Mesenchymal stem cell (in vitro differentiated cells and primary cell): ENCODE measurements at places on chromosomes 2 and 18.

GRCh38 chr2:144605231-144605840 lies 85.4 kb upstream of the ZEB2 start:
- no peak overlapping the region for H3K27ac ChIP-seq
- no peaks in the 10 kb centered on the region for H3K27me3 ChIP-seq
- H3K4me3 ChIP-seq, result no peak overlapping the region
- no peaks in the 10 kb centered on the region for H3K4me1 ChIP-seq

GRCh38 chr18:35582899-35583558 lies 1.5 kb downstream of the GALNT1 start:
- peak overlapping the region; percentile 87 for H3K4me3 ChIP-seq
- H3K27me3 ChIP-seq, result no peaks in the 10 kb centered on the region
- DNase-seq, result peak; percentile 52
- peaks cover 1% of the 10 kb centered on the region for H3K4me1 ChIP-seq

DNA sequence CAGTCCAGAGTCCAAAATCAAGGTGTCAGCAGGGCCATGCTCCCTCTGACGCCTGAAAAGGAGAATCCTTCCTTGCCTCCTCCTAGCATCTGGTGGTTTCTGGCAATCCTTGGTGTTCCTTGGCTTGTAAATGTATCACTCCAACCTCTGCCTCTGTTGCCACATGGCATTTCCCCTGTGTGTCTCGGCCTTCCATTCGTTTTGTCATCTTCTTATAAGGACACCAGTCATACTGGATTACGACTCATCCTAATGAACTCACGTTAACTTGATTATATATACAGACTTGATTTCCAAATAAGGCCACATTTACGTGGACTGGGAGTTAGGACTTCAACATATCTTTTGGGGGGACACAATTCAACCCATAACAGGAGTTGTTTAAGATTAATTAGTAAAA lies 15.8 kb downstream of the PMAIP1 start:
- DNase-seq, result peak; percentile 69
- H3K27ac ChIP-seq, result no peak overlapping the region
- H3K27me3 ChIP-seq, result no peaks in the 10 kb centered on the region
- H3K4me3 ChIP-seq, result no peak overlapping the region
- peaks cover 14% of the 10 kb centered on the region for H3K4me1 ChIP-seq
- no peaks in the 10 kb centered on the region for H3K36me3 ChIP-seq

DNA sequence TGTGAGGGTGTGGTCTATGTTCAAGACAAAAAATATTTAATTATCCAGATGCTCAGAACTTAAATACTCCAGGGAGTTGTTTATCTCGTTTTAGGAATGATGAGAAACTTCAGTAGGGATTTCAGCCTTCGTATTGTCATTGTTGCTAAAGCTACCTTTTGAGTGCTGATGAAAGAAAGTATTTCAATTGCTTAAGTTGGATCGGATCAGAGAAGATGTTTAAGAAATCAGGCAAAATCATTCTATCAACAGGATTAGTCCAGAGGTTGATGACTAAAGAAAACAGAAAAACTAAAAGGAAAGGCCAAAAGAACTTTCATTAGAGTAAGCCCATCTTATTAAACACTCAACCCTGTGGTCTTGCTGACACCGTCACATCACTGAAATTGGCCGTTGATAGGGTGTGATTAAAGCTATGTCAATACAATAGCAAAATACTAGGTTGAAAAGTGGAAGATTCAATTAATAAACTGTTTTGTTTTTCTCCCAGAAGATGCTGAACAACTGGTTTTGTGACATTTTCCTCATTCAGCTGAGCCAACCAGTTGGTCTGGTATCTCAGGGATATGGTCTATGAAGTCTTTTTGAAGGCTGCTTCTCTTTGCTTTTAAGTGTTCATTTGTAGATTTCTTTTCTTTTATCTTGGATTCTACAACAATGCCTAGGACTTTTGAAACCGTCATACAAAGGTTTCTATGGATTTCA lies 551.7 kb downstream of the SLC4A3 start:
- DNase-seq, result no peak
- no peaks in the 10 kb centered on the region for H3K36me3 ChIP-seq
- H3K27ac ChIP-seq, result no peak overlapping the region
- no peak overlapping the region for H3K4me3 ChIP-seq

- no peak overlapping the region for H3K4me3 ChIP-seq
- H3K27me3 ChIP-seq, result no peaks in the 10 kb centered on the region
- no peaks in the 10 kb centered on the region for H3K36me3 ChIP-seq
- no peak overlapping the region for H3K27ac ChIP-seq
- H3K4me1 ChIP-seq, result no peaks in the 10 kb centered on the region
Observed at GRCh38 chr2:163859951-163860350, 124.1 kb upstream of the FIGN start.

DNA sequence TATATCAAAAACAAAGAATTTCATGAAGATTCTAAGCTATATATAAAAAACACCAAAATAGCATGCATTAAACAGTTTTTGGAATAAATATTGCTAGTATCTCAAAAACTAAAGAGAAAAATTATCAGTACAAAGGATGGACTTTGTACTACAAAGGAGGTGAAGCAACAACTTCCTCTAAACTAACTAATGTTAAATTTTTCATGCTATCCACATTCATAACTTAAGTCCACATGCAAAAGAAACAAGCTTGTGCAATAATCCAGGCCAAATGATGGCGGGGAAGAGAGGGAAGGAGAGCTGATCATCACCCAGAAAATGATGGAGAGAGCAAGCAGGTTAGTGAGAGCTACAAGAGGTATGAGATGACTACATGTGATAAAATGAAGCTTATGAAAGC lies 70.1 kb downstream of the KIDINS220 start:
- H3K4me3 ChIP-seq, result no peak overlapping the region
- no peak overlapping the region for H3K27ac ChIP-seq
- no peaks in the 10 kb centered on the region for H3K27me3 ChIP-seq
- peaks cover 1% of the 10 kb centered on the region for H3K4me1 ChIP-seq
- DNase-seq, result no peak
- peaks cover 16% of the 10 kb centered on the region for H3K36me3 ChIP-seq

- no peak for DNase-seq
- peak overlapping the region; percentile 84 for H3K4me3 ChIP-seq
- peaks cover 76% of the 10 kb centered on the region for H3K27me3 ChIP-seq
Observed at GRCh38 chr2:176128172-176128981, 1.1 kb upstream of the HOXD8 start.

DNA sequence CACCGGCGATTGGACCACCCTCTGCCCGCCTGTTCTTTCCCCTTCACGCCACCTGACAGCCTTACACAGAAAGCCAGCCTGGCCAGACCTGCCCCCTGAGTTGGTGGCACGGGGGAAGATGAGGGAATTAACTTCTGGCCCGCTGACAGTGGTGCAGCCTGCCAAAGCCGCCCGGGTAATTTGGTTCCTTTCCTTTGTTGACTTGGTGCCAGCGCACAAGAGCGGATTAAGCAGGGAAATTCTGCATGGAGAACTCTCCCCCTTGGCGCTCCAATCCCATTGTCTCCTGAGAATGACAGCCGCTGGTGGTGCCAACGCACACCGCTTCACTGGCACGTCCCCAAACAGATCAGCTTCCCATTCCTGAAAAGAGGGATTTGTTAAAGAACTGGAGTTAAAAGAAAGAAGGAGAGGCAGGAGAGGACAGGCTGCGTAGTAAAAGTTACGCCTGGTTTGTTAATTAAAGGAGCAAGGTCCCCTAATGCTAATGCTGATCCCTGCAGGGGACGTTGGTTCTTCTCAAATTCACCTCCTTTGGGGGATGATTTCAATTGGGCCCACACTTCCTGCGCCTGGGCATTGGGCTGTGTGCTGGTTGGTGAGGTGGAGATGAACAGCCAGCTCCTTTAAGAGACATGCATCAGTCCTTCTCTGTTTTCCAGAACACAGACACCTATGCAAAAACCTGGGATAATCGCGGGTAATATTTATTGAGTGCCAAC lies 286.8 kb downstream of the MYCN start:
- no peaks in the 10 kb centered on the region for H3K27me3 ChIP-seq
- H3K27ac ChIP-seq, result no peak overlapping the region
- DNase-seq, result no peak
- no peaks in the 10 kb centered on the region for H3K4me1 ChIP-seq

GRCh38 chr18:12460874-12461273 lies 53.1 kb downstream of the PRELID3A start:
- peaks cover 38% of the 10 kb centered on the region for H3K36me3 ChIP-seq
- no peak overlapping the region for H3K27ac ChIP-seq
- DNase-seq, result peak; percentile 61
- peaks cover 2% of the 10 kb centered on the region for H3K4me1 ChIP-seq
- H3K27me3 ChIP-seq, result no peaks in the 10 kb centered on the region
- H3K4me3 ChIP-seq, result no peak overlapping the region

DNA sequence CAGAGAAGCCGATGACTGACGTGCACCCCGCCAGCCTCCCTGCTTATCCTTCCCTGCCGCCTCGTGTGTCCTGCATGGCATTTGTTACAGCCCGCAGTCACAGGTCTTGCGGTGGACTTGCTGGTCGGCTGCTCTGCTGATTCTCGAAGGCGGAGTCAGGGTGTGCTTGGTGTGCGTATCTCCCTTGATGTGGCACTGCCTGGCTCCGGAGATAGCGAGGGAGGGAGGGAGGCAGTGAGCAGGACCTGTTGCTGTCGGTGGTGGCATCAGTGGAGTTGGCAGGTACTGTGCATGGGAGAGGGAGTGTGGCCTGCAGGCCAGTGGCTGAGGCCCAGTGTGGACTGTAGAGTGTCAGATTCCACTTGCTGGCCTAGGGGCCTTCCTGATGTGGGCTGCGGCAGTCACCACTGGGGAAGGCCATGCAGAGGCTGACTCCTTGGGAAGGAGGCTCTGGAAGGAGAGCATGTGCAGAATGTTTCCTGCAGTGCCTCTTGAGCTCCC lies 198.9 kb downstream of the AGAP1 start:
- DNase-seq, result no peak
- H3K27ac ChIP-seq, result no peak overlapping the region
- H3K4me3 ChIP-seq, result no peak overlapping the region
- no peaks in the 10 kb centered on the region for H3K27me3 ChIP-seq
- H3K36me3 ChIP-seq, result no peaks in the 10 kb centered on the region

- H3K4me3 ChIP-seq, result no peak overlapping the region
- H3K36me3 ChIP-seq, result no peaks in the 10 kb centered on the region
- DNase-seq, result peak; percentile 16
- H3K4me1 ChIP-seq, result no peaks in the 10 kb centered on the region
- peaks cover 4% of the 10 kb centered on the region for H3K27me3 ChIP-seq
- H3K27ac ChIP-seq, result no peak overlapping the region
Observed at GRCh38 chr18:75161256-75162028, 47.5 kb downstream of the PTGR3 start.

GRCh38 chr2:109013051-109013450 lies 24.0 kb upstream of the EDAR start:
- H3K27me3 ChIP-seq, result peaks cover 30% of the 10 kb centered on the region
- no peak for DNase-seq
- no peak overlapping the region for H3K27ac ChIP-seq
- no peak overlapping the region for H3K4me3 ChIP-seq
- no peaks in the 10 kb centered on the region for H3K36me3 ChIP-seq

DNA sequence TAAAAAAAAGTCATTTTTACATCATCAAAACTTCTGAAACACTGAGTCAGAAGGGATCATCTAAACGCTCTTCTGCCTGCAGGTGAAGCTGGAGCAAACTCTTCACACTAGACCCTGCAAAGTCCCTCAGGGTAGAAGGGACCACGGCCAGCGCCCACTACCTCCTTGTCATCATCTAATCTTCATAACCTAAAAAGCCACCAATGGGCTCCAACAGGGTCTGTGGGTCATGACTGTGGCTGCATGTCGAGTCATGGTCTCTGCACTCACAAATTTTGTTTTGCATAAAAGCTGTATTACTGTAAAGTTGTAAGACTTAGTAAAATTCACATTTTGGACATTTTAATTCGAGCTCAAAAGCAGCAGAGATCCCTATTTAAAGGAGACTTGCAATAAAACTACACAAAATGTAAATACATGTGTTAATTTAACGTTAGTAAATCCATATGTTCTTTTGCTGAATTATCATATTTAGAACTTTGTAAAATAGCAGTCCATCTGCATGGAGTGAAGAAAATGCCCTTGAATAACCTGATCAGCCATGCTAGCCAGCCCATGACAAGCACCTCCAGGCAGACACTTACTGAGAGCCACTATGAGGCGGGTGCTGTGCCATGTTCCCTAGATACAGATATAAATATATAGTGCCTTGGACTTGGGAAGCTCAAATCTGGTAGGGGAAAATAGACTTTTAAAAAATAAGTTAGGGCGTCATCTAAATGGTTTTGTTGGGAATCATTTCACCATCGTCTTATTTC lies 437.2 kb upstream of the LYPD1 start:
- H3K4me3 ChIP-seq, result no peak overlapping the region
- no peaks in the 10 kb centered on the region for H3K4me1 ChIP-seq

- no peak for DNase-seq
- peaks cover 49% of the 10 kb centered on the region for H3K4me1 ChIP-seq
- no peaks in the 10 kb centered on the region for H3K27me3 ChIP-seq
- H3K4me3 ChIP-seq, result no peak overlapping the region
Observed at GRCh38 chr2:71455741-71456569, 2.6 kb downstream of the DYSF start.

DNA sequence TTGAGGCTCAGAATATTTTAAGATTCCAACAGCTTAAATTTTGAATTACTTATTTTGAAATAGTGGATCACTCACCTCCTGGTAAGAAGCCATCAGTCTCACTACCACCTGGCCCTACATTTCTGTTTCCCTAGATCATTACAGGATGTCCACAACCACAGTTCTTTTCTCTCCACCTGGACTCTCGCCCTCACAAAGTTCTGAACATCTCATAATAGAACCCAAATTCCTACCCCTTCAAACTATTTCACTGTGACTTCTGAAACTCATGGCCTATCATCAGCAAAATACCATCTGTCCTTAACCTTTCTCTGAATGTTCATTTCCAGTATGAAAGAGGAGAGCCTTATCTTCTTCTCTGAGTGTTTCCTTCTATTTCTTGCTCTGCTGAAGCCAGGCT lies 299.2 kb upstream of the MGAT5 start:
- peaks cover 20% of the 10 kb centered on the region for H3K27me3 ChIP-seq
- no peaks in the 10 kb centered on the region for H3K36me3 ChIP-seq
- no peak overlapping the region for H3K4me3 ChIP-seq
- DNase-seq, result no peak
- H3K27ac ChIP-seq, result no peak overlapping the region

DNA sequence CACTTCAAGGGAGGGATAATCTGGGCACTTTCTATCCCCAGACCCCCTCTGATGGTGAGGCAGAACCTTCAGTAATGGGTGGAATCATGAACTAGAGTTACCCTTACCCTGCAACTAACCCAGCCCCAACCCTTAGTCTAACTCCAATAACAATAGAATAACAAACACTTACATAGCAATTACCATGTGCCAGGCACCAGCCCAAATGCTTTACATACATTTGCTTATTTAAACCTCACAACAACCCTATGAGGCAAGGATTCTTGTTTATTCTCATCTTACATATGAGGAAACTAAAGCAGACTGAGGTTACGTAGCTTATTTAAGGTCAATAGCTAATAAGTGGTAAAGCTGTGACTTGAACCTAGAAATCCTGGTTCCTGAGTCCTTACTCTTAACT lies 132.8 kb downstream of the CYP26B1 start:
- no peak overlapping the region for H3K27ac ChIP-seq
- no peaks in the 10 kb centered on the region for H3K36me3 ChIP-seq
- H3K4me3 ChIP-seq, result no peak overlapping the region
- peaks cover 7% of the 10 kb centered on the region for H3K27me3 ChIP-seq
